ENCODE measurements at places on chromosomes 3 and 15.

DNA sequence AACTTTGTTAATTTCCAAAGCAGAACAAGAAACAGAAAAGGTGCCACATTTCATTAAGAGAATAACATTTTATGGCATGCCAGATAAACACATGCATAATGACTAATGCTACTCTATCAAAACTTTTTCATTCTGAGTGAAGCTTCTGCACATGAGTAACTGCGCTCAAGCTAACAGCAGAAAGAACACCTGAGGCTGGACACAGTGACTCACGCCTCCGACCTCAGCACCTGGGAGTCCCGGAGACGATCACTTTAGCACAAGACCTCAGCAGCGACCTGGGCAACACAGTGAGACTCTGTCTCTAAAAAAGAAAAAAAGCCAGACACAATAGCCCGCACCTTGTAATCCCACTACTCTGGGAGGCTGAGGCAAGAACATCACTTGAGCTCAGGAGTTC lies 70.6 kb downstream of the ACAP2 start:
- no peak for DNase-seq

- no peak for DNase-seq
These were observed 111.5 kb downstream of the GABRG3 start for GRCh38 chr15:27082526-27082925.

DNA sequence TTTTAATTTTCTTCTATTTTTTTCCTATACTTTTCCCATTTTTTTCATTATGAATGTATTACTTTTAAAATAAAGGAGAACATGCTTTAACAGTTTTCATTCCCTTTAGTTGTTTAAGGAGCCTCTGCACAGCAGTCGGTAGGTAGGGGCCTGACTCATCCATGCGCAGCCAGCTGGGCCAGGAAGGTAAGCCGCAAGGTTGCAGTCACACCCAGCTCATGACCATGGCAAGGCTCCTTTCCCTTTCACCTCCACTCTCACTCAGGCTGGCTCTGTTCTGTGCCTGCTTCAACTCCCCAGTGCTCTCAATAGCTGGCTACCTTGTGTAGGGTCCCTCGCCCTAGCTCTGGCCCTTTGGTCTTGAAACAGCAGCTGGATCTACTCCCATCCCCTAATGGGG lies 17.4 kb upstream of the ANKRD34C start:
- DNase-seq = no peak

DNA sequence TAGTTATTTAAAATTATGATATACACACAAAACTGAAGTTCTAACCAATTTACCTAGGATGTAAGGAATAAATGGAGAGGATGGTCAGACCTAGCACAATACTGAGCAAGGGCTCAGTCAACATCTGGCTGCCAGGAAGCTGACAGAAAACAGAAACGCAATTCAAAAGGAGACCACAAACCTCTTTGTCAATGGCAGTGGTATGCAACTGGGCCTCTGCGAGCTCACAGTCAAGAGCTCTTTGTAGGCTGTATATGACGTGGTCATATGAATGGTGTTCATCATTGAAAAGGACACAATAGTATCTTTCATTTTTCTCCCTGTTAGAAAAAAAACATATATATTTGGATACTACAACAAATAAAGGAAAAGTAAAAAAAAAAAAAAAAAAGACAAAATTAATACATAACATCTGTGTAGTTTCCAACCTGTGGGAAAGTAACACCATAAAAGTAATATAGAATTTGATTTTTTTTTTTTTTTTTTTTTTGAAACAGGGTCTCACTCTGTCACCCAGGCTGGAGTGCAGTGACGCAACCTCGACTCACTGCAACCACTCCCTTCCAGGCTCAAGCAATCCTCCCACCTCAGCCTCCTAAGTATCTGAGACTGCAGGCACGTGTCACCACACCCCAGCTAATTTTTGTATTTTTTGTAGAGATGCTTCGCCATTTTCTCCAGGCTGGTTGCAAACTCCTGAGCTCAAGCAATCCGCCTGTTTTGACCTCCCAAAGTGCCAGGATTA lies 37.9 kb downstream of the UBR1 start:
- DNase-seq = no peak
